ENCODE measurements at places on chromosomes 5 and 9.

- no peak for DNase-seq
Measured at GRCh38 chr9:3794635-3795034, 268.8 kb upstream of the RFX3 start.

DNA sequence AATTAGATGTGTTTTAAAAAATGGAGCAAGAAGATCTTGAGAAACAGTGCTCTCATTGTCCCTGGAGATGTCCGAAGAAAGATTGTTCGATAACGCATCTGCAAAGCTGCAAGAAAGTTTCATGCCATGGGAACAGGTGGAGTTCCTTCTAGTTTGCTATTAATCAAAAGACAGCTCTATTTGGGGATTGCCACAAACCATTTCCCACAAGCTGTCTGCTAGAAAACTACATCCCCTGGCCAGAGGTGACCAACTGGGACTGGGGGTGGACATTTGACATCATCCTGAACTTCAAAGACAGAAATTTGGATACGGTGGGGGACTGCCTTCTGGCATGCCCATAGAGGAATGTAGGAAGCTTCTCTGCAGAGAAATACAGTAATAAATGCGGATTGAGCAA, 50.8 kb upstream of the OSMR start:
- DNase-seq: no peak

DNA sequence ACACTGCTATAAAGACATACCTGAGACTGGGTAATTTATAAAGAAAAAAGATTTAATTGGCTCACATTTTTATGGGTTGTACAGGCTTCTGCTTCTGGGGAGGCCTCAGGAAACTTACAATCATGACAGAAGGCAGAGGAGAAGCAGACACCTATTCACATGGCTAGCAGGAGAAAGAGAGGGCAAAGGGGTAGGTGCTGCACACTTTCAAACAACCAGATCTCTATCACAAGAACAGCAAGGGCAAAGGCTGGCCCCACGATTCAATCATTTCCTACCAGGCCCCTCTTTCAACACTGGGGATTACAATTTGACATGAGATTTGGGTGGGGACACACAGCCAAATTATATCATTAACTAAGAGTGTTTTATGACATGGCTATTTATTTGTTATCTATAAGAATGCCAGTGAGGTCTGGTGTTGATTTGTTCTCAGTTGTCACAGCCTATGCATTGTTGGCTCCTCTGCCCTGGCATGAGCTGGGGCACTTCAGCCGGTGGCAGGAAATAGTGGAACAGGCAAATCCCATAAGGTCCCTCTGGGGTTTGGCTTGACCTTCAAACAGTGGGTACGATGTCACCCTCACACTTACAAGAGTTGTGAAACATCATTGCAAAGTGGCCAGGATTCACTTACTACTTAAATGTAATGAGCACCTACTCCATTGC, 44.1 kb downstream of the SPARC start:
- no peak for DNase-seq

DNA sequence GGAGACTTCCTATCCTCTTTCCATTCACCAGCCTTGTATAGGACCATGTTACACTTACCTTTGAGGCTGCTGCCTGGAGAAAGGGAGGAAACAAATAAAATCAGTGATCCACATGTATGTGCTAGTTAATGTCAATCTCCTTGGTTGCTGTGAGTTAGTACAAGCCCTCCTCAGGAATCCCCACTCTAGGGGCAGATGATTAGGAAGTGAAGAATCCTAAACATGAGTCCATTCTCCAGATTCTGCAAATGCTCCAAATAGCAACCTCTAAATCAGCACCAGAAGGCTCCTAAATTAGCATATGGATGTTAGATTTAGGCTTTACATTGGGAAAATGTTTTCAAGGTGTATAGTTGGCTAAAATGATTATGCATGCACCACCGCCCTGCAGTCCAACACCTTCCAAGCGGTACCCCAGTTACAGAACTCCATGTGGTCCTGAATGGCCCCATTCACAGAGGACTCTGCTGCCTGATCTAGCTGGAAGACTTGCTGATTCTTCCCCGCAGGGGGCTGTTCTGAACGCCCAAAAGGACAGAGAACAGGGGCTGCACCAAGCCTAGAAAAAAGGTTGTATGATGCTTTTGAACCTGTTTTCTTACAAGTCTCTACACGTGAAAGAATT, 123.2 kb downstream of the TLE1 start:
- DNase-seq: no peak

DNA sequence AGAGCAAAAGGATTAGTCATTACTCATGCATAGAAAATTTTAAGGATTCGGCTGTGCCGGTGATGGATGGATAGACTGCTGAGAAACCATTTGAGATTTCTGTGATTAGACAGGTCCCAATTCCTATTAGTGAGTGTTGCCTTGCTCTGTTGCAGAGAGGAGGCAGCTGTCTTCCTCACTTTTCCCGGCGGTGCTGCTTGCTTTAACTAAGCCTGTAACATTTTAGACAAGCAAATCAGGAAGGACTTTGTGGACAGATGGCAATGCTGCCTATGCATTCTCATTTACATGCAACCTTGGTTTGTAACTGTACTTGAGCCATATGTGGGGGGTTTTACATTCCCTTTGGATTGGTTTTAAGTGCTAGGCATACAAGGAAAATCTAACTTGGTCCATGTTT, 1176.3 kb downstream of the CDH18 start:
- no peak for DNase-seq
